Kidney epithelial cell (primary cell): ENCODE measurements at places on chromosomes 6 and 20. TPM values are rescaled to one million over a fixed set of nuclear protein-coding genes. Genes with fewer than 3 reads are reported as not detected.

GRCh38 chr6:134437376-134437775, 119.5 kb upstream of the SGK1 start:
- DNase-seq, result no peak

DNA sequence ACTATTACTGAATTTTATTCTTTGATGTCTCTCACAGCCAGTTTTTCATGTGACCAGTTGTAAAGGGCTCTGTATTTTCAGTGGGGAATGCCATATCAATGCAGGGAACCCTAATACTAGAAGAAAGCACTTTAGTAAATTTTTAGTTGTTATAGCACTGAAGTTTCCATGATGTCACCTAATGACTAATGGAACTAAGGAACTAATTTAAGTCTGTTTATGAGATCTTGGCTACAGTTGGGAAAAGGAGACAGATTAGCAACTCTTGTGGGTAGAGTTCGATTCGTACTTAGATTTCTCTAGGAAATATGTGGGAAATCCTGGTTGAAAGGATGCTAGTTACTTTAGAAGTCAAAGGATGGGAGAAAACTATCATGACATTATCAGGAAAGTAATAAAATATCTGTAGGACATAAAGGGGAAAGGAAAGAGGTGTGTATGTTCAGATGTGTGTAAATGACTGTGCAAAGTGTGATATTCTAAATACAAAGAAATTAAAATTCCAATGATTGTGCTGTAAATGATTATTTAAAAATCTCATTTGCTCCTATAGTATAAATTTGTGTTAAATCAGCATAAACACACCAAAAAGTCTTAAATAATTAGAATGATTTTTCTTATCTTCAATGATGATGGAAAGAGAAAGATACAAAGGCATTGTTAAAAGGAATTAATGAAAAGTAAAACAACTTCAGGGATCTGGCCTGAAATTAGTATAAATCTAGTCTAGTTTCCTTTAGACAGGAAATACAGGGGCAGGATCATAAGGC, 103.4 kb downstream of the LRRC1 start:
- DNase-seq, result no peak

DNA sequence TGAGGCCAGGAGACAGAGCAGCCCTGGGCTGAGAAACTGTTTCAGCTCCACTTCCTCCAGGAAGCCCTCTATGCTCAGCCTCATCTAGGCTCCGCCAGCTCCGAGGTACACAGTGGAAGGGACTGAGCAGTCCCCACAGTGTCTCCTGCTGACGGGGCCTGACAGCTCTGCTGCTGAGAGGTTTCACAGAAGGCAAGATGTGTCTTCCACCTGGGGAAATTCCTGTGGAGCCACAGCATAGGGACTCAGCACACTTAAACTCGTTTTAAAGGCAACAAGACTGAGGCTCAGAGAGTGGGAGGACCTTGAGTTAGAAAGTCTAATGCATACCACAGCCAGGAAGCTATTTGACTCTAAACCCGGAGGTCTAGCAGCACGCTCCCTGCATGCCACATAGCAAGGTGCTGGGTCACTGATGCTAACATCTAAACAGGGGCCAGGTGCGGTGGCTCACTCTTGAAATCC, 6.8 kb downstream of the ADA start:
- DNase-seq, result no peak

- DNase-seq, result no peak
These were observed 789.6 kb upstream of the EYS start for GRCh38 chr6:66496659-66497058.

DNA sequence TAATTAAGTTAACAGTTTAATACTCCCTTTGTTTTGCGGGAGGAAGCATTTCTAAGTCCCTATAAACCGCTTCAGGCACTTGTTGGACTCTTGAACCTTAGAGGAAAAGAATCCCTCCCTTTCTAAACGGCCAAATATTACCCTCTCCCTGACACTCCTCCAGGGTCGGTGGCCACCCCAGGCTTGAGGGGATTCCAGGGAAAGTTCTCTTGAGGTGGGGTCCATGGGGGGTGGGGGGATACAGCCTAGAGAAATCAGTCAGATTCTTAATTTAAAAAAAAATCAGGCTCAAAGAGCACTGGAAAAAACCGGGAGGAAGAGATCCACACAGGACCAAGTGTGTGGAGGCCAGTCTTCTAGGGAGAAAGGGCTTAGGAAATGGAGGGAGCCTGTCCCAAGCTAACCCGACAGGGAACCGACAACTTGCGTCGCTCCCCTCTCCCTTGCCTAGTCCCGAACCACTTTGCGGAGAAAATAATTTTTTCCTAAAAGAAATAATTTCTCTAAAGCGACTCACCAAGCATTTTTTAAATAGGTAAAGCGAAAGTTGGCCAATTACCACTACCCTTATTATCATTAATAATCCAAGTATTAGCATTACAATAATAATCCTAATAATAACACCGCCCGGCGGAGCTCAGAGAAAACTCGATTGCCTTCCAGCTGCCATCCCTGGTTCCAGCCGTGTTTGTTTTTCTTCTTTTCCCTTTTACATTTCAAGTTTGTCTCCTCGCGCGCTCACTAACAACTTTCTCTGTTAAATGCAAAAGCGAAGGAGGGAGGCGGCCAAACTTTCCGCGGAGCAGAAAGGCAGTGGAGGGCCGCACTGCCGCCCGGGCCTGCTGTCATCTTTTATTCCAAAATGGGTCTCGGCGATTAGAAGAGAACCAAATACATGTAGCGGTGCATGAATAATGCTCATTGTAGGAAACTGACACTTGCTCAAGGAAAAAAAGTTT, 4.8 kb downstream of the NR2E1 start:
- no peak for DNase-seq

DNA sequence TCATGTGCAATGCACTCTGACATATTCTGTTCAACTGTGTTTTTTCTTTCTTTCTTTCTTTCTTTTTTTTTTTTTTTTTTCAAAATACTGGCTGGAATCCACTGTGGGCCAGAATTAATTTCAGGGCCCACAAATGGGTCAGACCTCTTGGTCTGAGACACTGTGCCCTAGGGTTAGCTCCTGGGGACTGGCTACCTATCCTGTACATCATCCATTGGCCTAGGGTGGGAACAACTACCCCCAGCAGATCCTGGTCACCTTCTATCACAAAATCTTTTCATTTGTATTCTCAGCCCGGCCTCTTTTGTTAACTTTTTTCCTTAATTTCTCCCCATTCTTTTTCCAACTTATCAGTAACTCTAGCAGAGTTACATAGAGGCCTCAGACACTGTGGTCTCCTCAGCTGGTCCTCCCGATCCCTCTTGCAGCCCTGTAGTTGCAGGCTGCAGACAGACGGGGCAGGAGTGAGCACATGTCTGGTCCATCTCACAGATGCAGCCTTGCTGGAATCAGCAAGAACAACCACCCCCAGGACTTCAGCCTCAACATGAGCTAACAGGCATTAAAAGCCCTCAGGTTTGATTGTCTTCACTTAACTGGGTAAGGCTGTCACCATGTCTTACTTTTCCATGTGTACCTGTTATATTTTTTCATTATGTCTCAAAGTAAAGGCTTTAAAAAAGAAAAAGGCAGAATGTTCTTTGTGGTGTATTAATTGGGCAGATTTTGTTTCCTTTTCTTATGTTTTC, 41.3 kb downstream of the TXLNB start:
- no peak for DNase-seq

Gene LAMA2
- 1.1 and 1.4 TPM in 2 replicates for total RNA-seq
